ENCODE measurements at places on chromosomes 5 and 9. TPM values are rescaled to one million over a fixed set of nuclear protein-coding genes. Genes with fewer than 3 reads are reported as not detected.

The GLRA1 gene
- total RNA-seq, result not detected

The ECPAS gene
- 113 TPM for total RNA-seq

The HAND1 gene
- total RNA-seq, result not detected

The PRUNE2 gene
- 65.3 TPM for total RNA-seq

The ZFAND5 gene
- 183 TPM for total RNA-seq

The SLC45A2 gene
- 0.19 TPM for total RNA-seq

The ZBTB6 gene
- total RNA-seq, result 13.1 TPM

The IFNA21 gene
- total RNA-seq, result not detected

The FAM163B gene
- not detected for total RNA-seq

Measured in aortic smooth muscle cell (primary cell).